ENCODE measurements at places on chromosomes 11 and 22. TPM values are rescaled to one million over a fixed set of nuclear protein-coding genes. Genes with fewer than 3 reads are reported as not detected.

Gene TTC9C
- 45.5 TPM for total RNA-seq

Gene KCNQ1
- not detected for total RNA-seq

Gene HEPN1
- total RNA-seq = not detected

Gene TRIM48
- not detected for total RNA-seq

Gene CCDC116
- not detected for total RNA-seq

Gene SLC17A6
- total RNA-seq = not detected

Gene ATXN10
- total RNA-seq = 119 TPM

Gene KRTAP5-11
- total RNA-seq = not detected

Gene LRRN4CL
- total RNA-seq = 0.36 TPM

Gene OR6M1
- not detected for total RNA-seq

DNA sequence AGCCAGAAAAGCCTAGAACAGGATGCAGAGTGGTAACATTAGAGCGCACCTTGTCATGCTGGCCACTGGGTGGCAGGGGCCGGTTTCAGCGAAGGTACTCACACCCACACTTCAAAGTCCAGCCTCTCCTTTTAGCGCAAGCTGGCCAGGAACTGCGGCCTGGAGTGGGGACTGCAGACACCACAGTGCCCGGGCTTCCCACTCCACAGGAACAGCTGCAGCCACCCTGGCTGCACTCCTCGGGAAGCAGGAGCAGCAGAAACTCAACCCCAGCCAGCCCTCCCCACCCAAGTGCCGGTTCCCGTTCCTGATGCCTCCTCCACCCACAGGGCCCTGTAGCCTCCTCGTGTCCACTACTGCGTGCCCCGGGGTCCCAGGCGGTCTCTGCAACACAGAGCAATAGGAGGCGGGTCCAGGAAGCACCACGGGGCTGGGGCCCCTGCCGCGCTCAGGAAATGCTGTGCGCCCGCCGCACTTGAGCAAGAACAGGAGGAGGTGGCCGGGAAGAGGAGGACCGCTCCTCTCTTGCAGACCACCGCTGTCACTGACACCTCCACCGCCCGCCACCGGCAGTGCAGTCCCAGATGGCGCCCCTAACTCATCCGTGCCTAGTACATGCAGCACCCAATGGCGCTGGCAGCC lies 2.2 kb downstream of the RFPL2 start:
- peak; percentile 22 for DNase-seq

DNA sequence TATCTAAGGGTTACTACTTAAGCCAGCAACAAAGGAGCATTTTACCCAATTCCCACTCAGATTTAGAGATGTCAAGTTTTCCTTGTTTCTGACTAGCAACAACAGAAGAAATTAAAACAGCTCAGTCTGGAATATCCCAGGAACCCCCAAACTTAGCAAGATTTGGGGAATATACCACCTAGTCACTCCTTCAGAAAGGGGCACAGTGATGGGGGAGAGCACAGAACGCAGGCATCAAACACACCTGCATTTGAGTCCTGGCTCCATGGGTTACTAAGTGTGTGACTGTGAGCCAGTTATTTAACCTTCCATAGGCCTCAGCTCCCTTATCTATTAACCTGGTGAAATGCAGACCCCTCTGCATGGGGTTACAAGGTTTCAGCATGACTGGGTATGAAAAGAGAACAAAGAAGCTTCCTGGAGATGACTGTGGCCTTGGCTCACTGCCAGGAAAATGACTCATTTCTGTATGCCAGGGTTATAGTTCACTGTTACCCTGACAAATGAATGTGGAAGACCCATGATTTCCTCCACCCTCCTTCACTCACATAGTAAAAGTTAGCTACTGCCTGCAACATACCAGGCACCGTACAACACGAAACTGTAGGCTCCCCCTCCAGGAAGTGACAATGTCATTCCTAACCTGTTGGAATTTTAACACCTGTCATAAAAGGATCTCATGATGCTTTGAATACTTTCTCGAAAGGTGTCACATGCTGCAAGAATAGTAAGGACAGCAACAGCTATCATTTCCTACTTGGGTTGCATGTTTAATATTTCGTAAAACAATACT lies 79.6 kb downstream of the ME3 start:
- peak; percentile 87 for DNase-seq

DNA sequence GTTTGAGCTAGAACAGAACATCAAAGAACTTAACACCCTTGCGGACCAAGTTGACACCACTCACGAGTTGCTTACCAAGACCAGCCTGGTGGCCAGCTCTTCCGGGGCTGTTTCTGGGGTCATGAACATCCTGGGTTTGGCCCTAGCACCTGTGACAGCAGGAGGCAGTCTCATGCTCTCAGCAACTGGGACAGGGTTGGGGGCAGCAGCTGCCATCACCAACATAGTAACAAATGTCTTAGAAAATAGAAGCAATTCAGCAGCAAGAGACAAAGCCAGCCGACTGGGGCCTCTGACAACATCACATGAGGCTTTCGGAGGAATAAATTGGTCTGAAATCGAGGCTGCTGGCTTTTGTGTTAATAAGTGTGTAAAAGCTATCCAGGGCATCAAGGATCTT lies 8.7 kb downstream of the APOL5 start:
- DNase-seq = no peak

DNA sequence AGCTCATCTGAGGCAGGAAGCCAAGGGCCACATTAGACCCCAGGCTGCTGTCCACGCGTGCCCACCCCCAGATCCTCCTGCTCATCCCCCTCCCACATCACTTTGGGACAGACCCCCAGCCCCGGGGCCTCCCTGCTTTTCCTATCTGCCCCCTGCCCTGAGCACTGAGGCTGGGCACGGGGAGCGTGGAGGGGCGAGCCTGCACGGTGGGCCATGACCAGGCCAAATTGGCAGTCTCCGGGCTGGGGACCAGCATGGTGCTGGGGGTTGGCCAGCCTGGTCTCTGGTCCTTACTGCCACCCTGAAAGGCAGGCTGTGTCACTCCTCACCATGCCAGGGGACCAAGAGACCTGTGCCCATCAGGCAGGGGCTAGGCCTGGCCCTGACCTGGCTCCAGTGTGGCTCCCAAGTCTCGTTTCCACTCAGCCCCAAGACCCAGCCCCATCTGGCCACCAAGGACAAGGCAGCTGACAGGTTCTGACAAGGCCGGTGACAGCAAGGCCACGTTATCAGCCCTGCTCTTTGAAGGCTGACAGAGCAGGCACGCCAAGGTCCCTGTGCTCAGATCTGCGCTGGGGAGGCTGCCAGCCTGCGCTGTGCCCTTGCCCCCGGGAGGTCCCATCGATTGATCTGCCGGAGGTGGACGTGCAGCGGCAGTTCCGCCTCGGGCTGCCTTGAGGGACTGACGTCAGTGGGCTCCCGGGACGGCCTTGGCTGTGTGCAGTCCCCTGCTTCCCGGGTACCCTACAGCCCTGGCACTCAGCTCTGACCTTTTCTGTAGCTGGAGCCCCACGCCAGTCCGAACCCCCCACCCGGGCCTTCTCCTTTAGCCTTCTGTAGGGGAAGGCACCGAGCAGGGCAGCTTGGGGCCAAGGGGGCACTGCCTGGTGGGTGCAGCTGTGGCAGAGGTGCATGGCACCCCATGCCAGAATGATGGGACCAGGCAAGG lies 3.6 kb downstream of the TNNI2 start:
- no peak for DNase-seq

GRCh38 chr11:2796091-2796490 lies 89.5 kb downstream of the CDKN1C start:
- no peak for DNase-seq

DNA sequence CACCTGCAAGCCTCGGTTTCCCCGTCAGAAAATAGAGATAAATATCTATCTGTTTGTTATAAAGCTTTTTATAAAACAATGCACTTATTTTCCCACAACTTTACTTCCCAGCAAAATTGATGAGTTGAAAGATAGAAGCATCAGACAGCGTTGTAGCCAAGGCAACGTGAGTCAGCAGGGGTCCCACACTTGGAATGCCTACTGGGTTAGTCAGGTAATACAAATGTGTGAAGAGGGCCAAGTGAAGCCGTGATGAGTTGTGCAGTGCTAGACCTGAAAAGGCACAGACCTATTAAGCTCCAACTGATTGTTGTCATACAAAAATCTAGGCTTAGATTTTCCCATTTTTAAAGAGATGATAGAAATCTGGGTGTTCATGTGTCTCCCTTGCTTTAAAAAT lies 118.7 kb downstream of the PGR start:
- no peak for DNase-seq

DNA sequence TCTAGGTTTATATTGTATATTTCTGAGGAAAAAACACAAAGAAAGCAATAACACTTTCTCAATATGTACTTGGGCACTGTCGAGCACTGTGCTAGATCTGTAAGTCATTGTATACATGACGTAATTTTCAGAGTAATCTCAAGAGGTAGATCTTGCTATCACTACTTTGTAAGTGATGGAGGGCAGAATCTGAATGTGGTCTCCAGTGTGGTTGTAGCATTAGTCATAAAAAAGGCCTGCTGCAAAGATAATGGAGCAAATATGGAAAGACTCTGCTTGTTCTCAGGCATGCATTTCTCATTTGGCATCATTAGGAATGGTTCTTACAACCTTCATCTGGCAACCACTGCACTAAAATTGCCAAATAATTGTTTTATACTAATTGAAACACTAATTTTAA lies 419.8 kb upstream of the CCDC179 start:
- peak; percentile 76 for DNase-seq

GRCh38 chr22:25696763-25697162 lies 45.2 kb upstream of the MYO18B start:
- no peak for DNase-seq

- no peak for DNase-seq
Observed at GRCh38 chr22:38829485-38829884, 14.3 kb downstream of the NPTXR start.

DNA sequence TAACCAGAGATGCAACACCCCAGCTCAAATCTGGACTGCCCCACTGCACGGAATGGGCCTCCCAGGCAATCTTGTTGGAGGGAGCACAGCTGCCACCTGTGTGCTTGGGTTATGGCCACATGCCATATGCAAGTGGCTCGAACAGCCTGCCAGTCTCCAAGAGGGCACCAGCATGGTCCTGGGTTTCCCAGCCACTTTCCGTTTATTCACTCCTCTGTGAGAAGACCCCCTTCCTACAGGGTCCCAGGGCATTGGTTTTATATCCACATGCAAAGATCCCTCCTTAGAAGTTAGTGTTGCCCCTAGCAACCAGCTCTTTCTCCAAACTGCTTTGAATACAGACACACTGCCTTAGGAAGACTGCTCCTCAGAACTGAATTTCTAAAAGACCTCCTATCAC lies 487.8 kb downstream of the BUD13 start:
- no peak for DNase-seq

- no peak for DNase-seq
Observed at GRCh38 chr11:69832561-69833413, 13.6 kb upstream of the FGF3 start.

DNA sequence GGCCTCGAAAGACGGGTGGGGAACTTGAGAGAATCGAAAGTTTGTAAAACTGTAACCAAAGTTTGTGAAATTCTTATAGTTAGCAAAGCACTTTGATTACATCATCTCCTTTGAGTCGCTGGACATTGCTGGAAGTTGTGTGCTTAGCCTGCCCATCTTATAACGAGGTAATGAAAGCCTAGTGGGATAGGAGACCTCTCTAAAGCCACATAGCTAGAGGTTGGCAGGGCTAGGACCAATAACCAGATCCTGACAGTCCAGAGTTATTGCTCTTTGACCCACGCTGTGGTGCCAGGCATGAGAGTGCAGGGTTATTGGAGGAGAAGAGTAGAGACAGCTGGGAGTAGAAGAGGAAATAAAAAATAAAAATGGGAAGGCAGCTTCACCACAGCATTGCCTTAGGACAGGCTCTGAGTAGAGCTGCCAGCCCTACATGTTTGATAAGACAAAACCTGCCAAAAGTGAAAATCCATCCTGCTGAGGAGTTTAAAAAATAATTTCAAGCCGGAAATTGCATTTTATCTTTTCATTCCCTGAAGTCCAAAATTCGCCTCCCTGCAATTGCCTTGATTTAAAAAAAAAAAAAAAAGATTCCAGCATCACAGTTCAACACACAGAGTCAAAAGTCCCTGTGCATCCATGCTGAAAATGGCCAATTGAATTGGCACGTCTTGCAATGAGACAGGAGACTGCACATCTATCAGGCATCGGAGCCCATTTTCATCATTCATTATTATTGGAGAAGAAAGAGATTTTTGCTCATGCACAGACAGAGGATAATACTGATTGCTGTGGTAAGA lies 225.5 kb upstream of the POU2AF2 start:
- peak; percentile 46 for DNase-seq

DNA sequence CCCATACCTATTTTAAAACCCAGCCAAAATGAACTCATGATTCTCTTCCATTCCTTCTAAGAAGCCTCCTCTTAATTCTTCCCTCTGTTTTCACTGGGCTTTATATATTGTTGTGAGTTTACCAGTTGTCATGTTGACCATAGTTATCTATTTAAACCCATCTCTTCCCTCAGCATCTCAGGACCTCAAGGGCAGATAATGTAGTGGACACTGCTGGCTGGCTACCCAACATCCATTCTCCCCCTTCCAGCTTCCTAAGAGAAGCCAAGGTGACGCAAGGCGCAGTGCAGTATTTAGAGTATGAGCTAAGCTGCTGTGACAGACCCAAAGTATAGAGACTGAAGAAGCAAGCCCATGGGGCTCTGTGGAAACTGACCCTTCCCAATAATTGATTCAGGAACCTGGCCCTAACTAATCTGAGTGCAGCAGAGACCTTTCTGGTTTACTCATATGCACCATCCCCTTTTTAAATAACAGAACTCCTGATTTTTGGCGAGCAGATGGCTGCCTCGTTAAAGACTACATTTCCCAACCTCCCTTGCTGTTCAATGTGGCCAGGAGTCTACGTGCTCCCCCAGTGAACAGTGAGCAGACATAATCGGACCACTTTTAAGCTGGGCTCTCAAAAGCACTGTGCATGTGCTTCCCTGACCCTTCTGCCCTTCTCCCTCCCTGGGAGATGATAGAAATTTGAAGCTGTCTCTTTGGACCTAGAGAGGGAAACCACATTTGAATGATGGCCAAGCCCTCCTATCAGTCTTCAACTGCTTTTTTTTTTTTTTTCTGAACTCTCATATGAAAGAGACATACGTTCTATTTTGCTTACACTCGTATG lies 28.1 kb upstream of the CREB3L1 start:
- DNase-seq = peak; percentile 67

DNA sequence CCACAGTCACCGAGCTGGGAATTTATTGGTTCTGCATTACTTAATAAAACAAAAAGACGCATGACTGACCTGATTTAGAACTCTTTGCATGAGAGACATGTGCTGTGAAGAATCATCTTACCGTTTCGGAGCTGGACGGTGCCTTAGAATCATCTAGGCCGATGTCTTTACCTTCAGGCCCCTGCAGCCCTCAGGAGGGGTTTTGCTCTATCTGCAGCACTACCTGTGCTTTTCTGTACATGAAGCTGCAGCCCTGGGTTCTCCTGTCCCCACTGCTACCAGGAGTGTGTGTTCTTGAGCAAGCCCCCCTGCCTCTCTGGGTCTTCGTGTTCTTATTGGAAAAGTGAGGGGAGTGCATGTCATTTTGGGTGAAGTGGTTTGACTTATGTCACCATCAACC lies 94.0 kb upstream of the OR4B1 start:
- DNase-seq = no peak

GRCh38 chr11:126039485-126040271 lies 23.0 kb downstream of the CDON start:
- peak; percentile 5 for DNase-seq

Data from IMR-90 (cell line).